ENCODE measurements at places on chromosomes 7 and 10. TPM values are rescaled to one million over a fixed set of nuclear protein-coding genes. Genes with fewer than 3 reads are reported as not detected.
A peak's percentile ranks its signal among the peaks of the same experiment; 100 is the strongest.

DNA sequence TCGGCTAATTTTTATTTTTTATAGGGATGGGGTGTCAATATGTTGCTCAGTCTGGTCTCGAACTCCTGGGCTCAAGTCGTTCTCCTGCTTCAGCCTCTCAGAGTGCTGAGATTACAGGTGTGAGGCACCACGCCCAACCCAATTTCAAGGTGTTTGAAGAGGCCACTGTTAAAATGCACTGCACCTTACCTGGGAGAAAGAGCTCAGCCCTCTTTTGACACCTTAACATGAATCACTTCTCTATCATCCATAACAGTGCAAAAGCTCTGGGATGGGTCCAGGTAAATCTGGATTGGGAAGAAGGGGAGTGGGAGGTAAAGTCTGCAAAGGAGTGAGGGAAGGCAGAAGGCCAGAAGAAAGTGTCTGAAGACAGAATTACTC, 557 bp upstream of the ZNF282 start:
- H3K4me3 ChIP-seq, result peak overlapping the region; percentile 82
- peak overlapping the region; percentile 77 for H3K27ac ChIP-seq
- peaks cover 22% of the 10 kb centered on the region for H3K36me3 ChIP-seq
- H3K4me1 ChIP-seq, result peaks cover 6% of the 10 kb centered on the region

- H3K36me3 ChIP-seq, result no peaks in the 10 kb centered on the region
- no peak overlapping the region for H3K4me3 ChIP-seq
Observed at GRCh38 chr10:20407357-20407756, 489.8 kb downstream of the NEBL start.

DNA sequence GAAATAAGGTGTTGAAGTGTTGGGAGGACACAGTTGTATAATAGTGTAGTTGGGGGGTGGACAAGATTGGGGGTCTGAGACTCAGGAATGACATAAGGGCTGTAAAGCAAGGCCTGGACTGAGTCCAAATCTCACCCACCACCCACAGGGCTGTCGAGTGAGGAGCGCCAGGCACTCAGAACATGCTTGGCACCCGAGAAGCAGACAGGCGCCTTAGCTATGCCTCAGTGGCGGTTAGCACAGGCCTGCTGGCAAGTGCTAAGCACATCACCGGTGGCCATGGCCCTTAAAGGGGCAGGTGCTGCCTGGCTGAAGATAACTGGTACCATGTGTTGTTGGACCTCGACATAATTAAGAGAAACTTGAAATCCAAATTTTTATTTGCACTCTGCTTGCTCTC, 90.7 kb downstream of the COL13A1 start:
- no peak overlapping the region for H3K27ac ChIP-seq

DNA sequence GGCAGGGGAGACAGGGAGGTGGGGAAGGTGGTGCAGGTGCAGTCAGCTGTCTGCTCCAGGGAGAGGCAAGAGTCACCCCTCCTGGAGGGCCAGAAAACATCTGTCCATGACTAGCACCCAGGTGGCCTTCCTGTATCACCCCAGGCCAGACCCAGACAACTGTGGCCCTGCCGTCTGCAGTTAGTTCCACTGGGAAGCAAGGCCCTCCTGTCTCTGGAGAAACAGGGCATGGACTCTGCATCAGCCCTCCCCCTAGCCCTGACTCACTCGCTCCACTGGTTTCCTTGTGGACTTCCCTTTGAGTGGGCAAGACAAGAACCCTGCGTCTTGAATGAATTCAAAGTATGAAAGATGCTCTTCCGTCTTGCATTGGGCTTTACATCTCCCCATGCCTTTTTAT, 12.6 kb downstream of the TBATA start:
- no peaks in the 10 kb centered on the region for H3K27me3 ChIP-seq
- no peak for DNase-seq
- H3K27ac ChIP-seq, result no peak overlapping the region
- no peak overlapping the region for H3K4me3 ChIP-seq
- H3K4me1 ChIP-seq, result no peaks in the 10 kb centered on the region

GRCh38 chr7:75900617-75901315, 14.2 kb upstream of the POR start:
- DNase-seq, result no peak
- H3K27ac ChIP-seq, result no peak overlapping the region
- H3K4me3 ChIP-seq, result no peak overlapping the region
- H3K36me3 ChIP-seq, result no peaks in the 10 kb centered on the region

DNA sequence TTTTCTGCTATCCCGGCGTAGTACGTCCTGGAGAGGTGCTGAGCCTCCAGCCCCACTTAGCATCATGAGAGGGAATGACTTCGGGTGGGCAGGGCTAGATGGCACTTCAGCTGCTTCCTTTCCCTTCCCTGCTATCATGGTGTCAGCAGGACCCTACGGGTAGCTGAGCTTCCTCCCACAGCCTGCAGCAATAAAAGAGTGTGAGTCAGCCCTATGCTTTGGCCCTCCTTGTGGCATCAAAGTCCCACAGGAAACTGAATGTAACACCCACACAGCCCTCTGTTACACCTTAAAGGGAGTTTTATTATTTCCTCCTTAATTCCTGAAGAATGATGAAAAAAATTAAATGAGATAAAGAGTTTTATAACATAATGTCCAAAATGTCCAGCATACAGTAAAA, 458.1 kb downstream of the RPS24 start:
- H3K36me3 ChIP-seq, result no peaks in the 10 kb centered on the region
- H3K4me3 ChIP-seq, result no peak overlapping the region
- no peaks in the 10 kb centered on the region for H3K27me3 ChIP-seq
- H3K4me1 ChIP-seq, result no peaks in the 10 kb centered on the region
- no peak for DNase-seq
- no peak overlapping the region for H3K27ac ChIP-seq

DNA sequence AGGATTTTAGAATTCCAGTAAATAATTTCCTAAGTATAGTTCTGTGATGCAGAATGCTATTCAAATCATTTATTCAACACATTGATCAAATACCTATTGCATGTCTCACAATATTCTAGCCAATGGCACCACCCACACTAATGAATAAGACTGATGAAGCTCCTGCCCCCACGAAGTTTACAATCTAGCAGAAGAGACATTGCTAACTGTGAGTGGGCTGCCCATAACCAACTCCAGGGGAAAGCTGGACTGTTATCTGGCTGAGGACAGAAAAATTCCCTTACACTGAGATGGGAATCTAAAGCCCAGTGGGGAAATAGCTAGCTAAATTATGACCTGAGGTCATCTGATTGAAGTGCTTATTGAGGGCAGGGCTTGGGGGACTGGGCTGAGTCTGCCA, 128.8 kb upstream of the LYZL2 start:
- no peaks in the 10 kb centered on the region for H3K27me3 ChIP-seq
- no peaks in the 10 kb centered on the region for H3K4me1 ChIP-seq
- H3K27ac ChIP-seq, result no peak overlapping the region
- no peaks in the 10 kb centered on the region for H3K36me3 ChIP-seq

- no peaks in the 10 kb centered on the region for H3K4me1 ChIP-seq
- DNase-seq, result no peak
- H3K27me3 ChIP-seq, result no peaks in the 10 kb centered on the region
- H3K36me3 ChIP-seq, result no peaks in the 10 kb centered on the region
Observed at GRCh38 chr10:95312257-95312656, 21.5 kb upstream of the PDLIM1 start.

DNA sequence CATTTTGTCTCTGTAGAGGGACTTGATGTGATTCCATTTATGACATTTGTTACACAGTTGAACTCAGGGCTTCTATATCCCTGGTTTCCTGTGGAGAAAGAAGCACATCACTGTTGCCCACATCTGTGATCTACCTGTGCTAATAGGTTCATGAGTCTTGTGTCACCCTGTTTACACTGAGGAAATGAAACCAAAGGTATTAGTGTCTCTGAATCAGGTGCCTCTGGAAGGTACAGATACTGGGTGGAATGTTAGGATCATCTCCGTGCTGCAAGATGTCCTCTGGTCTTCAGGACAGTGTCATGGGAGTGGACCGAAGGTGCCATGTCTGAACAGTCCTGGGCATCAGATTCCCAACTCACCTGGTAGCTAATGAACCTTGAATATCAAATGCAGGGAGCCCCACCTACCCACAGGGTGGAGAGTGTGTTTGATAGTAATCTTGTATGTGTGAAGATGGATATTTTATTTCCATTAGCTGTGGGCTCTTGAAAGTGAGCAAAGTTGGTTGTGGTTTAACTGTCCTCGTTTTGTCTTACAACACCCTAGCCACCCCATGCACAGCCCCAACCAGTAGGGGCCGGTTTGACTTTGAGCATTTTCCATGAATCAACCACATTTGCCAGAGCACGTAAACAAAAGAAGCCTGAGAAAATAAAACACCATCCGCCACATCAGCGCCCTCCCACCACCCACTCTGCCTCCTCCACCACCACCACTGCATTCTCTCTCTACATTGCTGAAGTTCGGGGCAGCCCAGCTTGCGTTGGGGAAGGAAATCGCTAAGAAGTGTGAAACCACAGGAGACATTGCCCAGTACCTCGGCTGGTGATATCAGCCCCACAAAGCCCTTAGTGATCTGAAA, 40.7 kb downstream of the TARP start:
- H3K36me3 ChIP-seq, result no peaks in the 10 kb centered on the region
- peaks cover 16% of the 10 kb centered on the region for H3K4me1 ChIP-seq
- peak overlapping the region; percentile 34 for H3K27ac ChIP-seq
- peak overlapping the region; percentile 2 for H3K4me3 ChIP-seq
- H3K27me3 ChIP-seq, result no peaks in the 10 kb centered on the region

GRCh38 chr7:35781767-35782515, 18.9 kb upstream of the SEPTIN7 start:
- H3K4me3 ChIP-seq, result no peak overlapping the region
- H3K4me1 ChIP-seq, result no peaks in the 10 kb centered on the region
- no peaks in the 10 kb centered on the region for H3K27me3 ChIP-seq
- no peak overlapping the region for H3K27ac ChIP-seq
- no peak for DNase-seq

- no peaks in the 10 kb centered on the region for H3K36me3 ChIP-seq
- no peak overlapping the region for H3K27ac ChIP-seq
- H3K27me3 ChIP-seq, result no peaks in the 10 kb centered on the region
- no peaks in the 10 kb centered on the region for H3K4me1 ChIP-seq
- no peak for DNase-seq
Observed at GRCh38 chr7:159218607-159219006, 73.9 kb upstream of the VIPR2 start.

DNA sequence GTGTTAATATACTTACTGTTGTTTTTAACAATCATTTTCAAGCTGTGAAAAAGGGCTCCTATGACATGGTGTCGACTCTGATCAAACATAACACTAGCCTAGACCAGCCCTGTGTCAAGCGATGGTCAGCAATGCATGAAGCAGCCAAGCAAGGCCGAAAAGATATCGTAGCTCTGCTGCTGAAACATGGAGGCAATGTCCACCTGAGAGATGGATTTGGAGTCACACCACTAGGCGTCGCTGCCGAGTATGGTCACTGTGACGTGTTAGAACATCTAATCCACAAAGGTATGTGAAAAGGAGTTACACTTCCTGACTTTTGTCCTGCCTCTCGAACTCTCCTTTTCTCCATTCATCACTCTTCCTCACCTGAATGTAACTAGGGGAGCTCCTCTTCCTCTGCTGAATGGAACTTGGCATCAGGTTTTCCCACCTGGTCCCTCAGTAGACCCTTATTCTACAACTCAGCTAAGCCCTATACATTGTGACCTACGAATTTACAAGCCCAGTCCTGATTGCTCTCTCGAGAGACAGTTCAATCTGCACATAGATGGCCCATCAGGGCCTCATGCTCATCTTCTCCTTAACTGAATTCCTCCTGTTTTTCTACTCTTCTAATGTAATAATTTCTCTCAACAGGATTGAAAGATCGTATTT, 23.0 kb downstream of the ASB15 start:
- no peak overlapping the region for H3K4me3 ChIP-seq
- H3K27me3 ChIP-seq, result no peaks in the 10 kb centered on the region
- no peaks in the 10 kb centered on the region for H3K4me1 ChIP-seq
- H3K27ac ChIP-seq, result no peak overlapping the region
- DNase-seq, result peak; percentile 32
- no peaks in the 10 kb centered on the region for H3K36me3 ChIP-seq

DNA sequence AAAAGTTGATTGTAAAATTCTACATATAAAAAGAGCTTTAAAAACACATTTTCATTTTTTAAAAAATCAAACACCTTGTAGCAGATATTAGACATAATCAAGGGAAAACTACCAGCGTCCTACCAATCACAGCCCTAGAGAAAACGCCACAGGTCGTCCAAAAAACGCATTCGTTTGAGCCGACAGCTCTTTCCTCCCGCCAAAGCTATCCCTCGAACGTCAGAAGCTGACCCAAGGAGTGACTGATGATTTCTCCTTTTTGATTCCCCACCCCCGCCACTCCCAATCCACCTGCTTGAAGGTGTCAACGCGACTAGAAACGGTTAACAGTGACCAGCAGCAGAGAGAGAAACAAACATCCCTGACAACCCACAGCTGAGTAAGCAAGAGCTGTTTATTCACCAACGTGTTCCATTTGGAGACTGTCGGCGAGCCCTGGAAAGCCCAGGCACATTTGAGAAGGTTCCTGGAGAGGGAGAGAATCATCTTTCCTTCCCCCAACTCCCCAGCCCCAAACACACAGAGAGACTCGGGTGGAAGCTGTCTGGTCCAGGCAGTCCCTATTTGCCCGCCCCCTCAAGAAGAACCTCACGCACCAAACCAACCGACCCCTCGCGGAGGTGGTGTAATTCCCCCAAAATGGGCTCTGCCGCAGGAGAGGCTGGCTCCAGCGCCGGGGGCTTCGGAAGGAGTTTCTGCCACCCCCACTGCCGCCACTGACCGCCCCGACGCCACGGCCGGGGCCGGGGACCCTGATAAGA, 622 bp downstream of the CPEB3 start:
- peak overlapping the region; percentile 90 for H3K4me3 ChIP-seq
- DNase-seq, result no peak
- no peaks in the 10 kb centered on the region for H3K4me1 ChIP-seq
- H3K27ac ChIP-seq, result peak overlapping the region; percentile 90
- H3K27me3 ChIP-seq, result no peaks in the 10 kb centered on the region
- no peaks in the 10 kb centered on the region for H3K36me3 ChIP-seq

GRCh38 chr7:142280263-142280662, 22.4 kb upstream of the PRSS58 start:
- H3K4me1 ChIP-seq, result no peaks in the 10 kb centered on the region
- H3K36me3 ChIP-seq, result no peaks in the 10 kb centered on the region
- H3K4me3 ChIP-seq, result no peak overlapping the region
- H3K27me3 ChIP-seq, result peaks cover 5% of the 10 kb centered on the region

- DNase-seq, result no peak
- no peaks in the 10 kb centered on the region for H3K27me3 ChIP-seq
- no peaks in the 10 kb centered on the region for H3K4me1 ChIP-seq
- H3K27ac ChIP-seq, result no peak overlapping the region
- H3K4me3 ChIP-seq, result no peak overlapping the region
Observed at GRCh38 chr7:126303926-126304325, 948.8 kb downstream of the GRM8 start.

Gene MYL10
- not detected for total RNA-seq

Gene CFAP43
- total RNA-seq, result not detected

Gene CPN1
- not detected for total RNA-seq

Gene NANOS1
- 0.71 TPM for total RNA-seq

Gene GTF2IRD1
- total RNA-seq, result 0.82 TPM

Gene CCDC172
- not detected for total RNA-seq

Gene ADAMTS14
- total RNA-seq, result not detected

Gene DPCD
- 0.81 TPM for total RNA-seq

Gene TFPI2
- not detected for total RNA-seq

Gene MEOX2
- total RNA-seq, result not detected

Gene MRLN
- not detected for total RNA-seq

Gene APBB1IP
- 101 TPM for total RNA-seq

Gene ADCYAP1R1
- total RNA-seq, result not detected

Gene PRKCQ
- 68.3 TPM for total RNA-seq

All from naive thymus-derived CD4-positive, alpha-beta T cell (primary cell).